ENCODE measurements at places on chromosomes 2 and 18.
A peak's percentile ranks its signal among the peaks of the same experiment; 100 is the strongest.

GRCh38 chr2:179596018-179596417, 265.4 kb downstream of the ZNF385B start:
- no peak for DNase-seq

GRCh38 chr2:184769023-184769422, 170.7 kb downstream of the ZNF804A start:
- no peak for DNase-seq

DNA sequence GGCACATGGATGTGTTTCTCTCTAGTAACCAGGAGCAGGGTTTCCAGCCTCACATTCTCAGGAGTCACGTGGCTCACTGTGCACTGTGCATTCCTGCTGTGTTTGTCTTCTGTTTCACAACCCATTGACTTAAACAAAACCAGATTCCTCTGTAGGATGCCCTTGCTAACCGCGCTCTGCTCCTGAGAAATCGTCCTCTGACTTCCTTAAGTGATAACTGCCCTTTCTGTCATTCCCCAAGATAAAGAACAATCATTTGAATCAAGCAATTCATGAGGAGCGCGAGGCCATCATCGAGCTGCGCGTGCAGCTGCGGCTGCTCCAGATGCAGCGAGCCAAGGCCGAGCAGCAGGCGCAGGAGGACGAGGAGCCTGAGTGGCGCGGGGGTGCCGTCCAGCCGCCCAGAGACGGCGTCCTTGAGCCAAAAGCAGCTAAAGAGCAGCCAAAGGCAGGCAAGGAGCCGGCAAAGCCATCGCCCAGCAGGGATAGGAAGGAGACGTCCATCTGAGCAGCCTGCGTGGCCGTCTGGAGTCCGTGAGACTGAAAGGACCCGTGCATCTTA, 60.2 kb downstream of the RALBP1 start:
- DNase-seq: no peak

GRCh38 chr2:198220763-198221610, 416.6 kb downstream of the PLCL1 start:
- no peak for DNase-seq

DNA sequence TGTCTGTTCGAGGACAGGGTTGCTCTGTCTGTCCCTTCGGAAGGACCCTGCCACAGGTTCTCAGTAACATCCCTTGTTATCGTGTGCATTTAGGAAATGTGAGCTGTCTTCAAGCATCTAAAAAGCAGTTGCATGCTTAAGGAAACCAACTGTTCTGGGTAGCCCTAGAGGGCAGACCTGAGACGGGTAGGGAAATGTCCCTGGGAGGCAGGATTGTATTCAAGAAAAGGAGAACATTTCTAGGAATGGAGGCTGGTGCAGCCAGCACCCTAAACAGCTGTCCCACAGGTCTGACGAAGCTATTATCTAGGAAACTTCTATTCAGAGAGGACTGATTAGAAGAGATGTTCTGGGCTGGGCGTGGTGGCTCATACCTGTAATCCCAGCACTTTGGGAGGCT, 414.2 kb downstream of the NBAS start:
- DNase-seq: no peak

DNA sequence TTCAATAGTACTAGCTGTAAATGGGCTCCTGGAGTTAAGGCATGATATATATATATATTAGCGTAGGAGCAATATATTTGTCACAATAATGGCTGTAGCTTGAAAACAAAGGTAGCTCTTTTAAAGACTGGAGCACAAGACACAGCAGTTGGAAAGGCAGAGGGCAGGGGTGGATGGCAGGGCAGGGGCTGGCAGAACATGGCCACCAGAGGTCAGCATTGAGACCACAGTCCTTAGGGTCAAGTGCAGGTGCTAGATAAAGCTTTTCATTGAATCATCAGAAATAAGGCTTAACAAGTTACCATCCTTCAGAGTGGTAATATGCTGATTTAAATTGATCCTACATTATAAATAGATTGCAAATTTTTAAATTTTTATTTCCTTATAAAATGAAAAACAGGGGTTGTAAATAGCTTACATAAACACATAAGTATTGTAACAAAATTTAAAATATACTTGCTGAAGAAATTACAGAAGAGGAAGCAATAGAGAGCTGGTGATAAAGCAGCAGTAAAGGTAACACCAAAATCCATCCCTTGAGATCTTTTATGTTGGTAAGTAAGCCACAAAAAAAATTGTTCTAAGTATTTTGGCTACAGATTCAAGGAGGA, 161.2 kb upstream of the PIEZO2 start:
- no peak for DNase-seq

DNA sequence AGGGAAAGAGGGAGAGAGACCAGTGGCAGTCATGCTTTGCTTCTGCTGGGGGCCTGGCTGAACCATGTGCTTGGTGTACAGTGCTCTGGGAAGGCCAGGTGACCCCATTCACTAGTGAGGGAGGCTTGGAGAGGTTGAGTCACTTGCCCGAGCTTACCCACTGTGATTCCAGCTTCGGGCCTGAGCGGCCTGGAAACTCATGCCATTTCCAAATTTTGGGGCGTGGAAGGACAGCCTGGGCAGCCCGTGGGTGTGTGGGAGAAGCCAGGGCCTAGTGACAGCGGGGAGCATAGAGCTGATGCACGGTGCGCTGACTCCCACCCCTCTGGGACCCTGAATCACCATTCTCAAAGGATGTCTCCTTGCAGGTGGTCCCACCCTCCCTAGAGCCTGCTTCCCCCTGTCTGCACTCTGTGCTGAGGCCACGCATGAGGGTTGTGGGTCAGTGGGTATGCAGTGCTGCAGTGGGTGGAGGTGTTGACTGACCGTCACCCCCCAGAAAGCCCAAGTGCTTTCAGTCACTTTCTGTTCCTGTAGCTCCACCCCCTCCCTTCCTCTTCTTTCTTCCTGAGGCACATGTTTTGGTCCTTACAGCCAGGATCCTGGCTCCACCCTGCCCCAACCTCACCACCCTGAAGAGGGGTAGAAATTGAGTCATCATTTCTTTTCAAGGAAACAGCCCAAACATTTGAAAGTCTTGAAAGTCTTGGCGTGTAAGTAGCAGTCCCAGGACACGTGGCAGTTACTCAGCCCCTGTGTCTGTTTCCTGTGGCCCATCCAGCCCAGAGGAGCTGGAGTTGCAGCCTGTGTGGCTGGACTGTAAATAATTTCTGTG, 69.3 kb upstream of the MCFD2 start:
- peak; percentile 21 for DNase-seq

- no peak for DNase-seq
Measured at GRCh38 chr18:64982414-64983055, 768.3 kb upstream of the CDH7 start.

GRCh38 chr2:102145934-102146333, 3.4 kb downstream of the IL1R1 start:
- no peak for DNase-seq

- DNase-seq: no peak
Measured at GRCh38 chr2:126639276-126639675, 16.7 kb upstream of the GYPC start.

DNA sequence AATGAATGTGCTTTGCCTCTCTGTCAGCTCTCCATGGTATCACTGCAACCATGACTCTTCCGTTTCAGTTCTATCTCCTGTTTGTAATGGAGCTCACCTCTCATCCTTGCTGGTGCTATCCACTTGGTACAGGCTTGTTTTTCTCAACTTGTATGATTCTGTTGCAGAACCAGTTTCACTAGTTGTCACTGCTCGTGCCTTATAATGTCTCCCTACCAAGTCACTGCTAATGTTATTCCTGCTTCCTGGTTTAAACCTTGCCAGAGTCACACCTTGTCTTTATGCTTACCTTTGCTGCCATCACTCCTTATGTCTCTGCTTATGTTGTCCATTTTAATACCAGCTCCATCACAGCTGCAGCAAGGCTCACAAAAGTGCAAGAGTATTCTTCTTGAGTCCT, 1191.0 kb upstream of the LRRTM1 start:
- no peak for DNase-seq

- DNase-seq: no peak
Measured at GRCh38 chr2:172639823-172640222, 83.9 kb downstream of the PDK1 start.

GRCh38 chr2:161582386-161582785, 41.8 kb upstream of the SLC4A10 start:
- no peak for DNase-seq

Data from stimulated activated CD4-positive, alpha-beta T cell treated with anti-CD3 and anti-CD28 coated beads, Interleukin-15, amount 100 ng/mL, for 1 hour (primary cell).